Neural crest cell (in vitro differentiated cells): ENCODE measurements at places on chromosomes 7 and 10. TPM values are rescaled to one million over a fixed set of nuclear protein-coding genes. Genes with fewer than 3 reads are reported as not detected.

RSU1 gene
- 32.8 and 33.7 TPM in 2 replicates for total RNA-seq

KDM7A gene
- total RNA-seq = 4.9 and 5.2 TPM in 2 replicates

SPDYE5 gene
- total RNA-seq = not detected in 2 replicates

CRYGN gene
- 0.16 and 0.32 TPM in 2 replicates for total RNA-seq

CHAT gene
- 2.7 and 3.3 TPM in 2 replicates for total RNA-seq

SEMA4G gene
- 7.0 and 9.1 TPM in 2 replicates for total RNA-seq

RAB19 gene
- not detected in 2 replicates for total RNA-seq

ZPBP gene
- total RNA-seq = not detected in 2 replicates

DNA sequence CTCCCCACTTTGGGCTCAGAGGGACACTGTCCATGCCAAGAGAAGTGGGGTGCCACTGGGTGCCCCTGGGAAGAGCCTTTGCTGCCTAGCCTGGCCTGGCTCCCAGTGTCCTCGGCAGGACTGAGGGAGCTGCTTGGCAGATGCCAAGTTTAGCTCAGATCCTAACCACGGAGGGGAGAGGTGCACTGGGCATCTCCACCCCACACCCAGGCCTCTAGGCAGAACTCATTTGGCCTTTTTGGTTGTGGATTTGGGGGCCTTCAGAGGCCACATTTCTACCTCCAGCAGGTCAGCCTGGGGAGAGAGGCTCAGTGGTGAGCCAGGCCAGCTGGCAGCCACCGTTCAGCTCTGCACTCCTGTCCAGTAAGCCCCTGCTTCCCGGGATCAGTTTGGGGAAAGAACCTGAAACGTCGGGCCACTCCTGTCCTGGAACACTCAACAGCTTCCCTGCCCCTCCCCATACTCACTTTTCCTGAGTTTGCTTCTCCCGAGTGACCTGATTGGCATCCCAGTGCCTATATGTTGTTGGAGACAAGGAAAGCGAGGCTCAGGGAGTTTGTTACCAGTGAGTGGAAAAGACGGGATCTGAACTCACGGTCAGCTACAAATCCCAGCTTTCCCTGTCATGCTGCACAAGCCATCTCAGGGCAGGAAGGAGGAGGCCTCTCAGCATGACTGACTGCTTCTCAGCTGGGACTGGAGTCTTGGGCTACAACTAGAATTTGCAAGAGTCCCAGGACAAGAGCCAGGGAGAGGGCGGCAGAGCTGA, 11.2 kb upstream of the CXCL12 start:
- DNase-seq = no peak
- no peak overlapping the region for H3K27ac ChIP-seq
- H3K27me3 ChIP-seq = peaks cover 20% of the 10 kb centered on the region
- no peak overlapping the region for H3K4me3 ChIP-seq
- H3K36me3 ChIP-seq = no peaks in the 10 kb centered on the region

DNA sequence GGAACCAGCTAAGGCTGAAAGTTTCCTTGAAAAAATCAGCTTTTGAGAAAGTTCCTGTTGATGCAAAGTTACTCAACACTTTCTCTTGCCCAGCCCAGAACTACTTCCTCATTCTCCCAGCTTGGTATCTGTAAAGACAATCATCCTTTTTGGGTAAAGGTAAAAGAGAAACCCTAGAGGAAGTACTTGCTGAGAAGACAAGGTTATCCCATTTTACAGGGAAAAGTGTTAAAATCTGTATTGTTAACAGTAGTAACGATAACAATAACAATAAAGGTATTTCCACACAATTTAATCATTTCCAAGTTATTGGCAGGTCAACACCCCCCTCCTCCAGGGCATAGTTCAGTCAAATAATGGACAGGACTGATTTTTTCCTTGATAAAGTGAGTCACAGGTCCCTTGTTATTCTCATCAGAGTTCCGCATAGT, 2.4 kb downstream of the ALOX5 start:
- peaks cover 8% of the 10 kb centered on the region for H3K4me1 ChIP-seq
- DNase-seq = no peak
- H3K36me3 ChIP-seq = no peaks in the 10 kb centered on the region
- no peak overlapping the region for H3K4me3 ChIP-seq

- DNase-seq = no peak
- no peak overlapping the region for H3K27ac ChIP-seq
- peaks cover 6% of the 10 kb centered on the region for H3K36me3 ChIP-seq
- H3K4me3 ChIP-seq = no peak overlapping the region
- H3K27me3 ChIP-seq = peaks cover 99% of the 10 kb centered on the region
- no peaks in the 10 kb centered on the region for H3K4me1 ChIP-seq
These were observed 7.1 kb downstream of the TBX20 start for GRCh38 chr7:35246819-35247218.

DNA sequence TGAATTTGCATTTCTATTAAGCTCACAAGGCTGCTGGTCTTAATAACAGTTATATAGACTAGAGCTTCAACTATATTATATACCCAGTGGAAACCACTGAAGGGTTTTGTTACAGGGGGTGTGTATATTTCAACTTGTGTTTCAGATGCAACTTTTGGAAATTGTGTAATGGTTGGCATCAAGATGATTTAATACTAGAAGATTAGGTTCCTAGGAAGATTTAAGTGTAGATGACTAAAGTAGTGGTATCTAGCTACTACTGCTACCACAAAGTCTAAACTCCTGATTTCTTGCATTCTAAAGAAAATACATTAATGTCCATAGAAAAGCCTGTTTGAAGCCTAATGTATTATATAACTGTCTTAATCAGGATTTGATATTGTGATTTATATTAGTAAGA, 30.2 kb downstream of the AHR start:
- H3K4me3 ChIP-seq = no peak overlapping the region
- H3K4me1 ChIP-seq = no peaks in the 10 kb centered on the region
- DNase-seq = no peak
- no peak overlapping the region for H3K27ac ChIP-seq

GRCh38 chr10:103045961-103046360, 127.9 kb downstream of the CNNM2 start:
- no peaks in the 10 kb centered on the region for H3K27me3 ChIP-seq
- peaks cover 20% of the 10 kb centered on the region for H3K4me1 ChIP-seq
- no peak for DNase-seq
- H3K27ac ChIP-seq = no peak overlapping the region

DNA sequence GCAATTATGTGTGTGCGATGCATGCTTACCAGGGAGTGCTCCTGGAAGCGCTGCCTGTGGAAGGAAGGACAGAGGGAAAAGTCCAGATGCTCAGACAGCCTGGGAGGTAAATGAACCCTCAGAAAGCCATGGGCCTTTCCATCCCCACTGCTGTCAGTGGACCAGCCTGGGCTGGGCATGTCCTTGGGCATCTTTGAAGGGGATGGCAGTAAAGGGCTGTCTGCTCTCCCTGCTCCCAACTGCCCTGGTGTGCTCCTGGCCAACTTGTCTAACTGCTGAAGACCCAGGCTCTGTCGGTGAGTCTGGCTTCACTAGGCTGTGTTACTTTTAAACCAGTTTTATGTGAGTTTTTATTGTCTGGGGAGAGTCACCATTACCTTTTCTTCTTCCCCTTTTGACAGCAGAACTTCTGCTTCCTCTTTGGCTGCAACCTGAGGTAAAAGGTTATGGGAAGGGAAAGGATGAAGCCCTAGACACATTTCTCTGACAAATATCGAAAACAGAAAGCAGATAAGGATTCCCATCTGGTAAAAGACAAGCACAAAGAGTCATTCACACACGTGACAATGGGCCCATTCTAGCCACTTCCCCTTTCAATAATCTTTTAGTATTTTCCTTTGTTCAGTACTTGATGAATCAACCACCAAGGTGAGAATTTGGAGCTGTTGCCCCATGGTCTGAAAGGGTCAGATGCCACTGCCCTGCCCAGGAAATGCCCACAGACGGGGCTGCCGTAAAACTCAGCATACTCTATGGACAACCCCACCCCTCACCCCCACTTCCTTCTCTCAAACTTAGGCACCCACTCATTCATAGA, 27.6 kb upstream of the PIK3AP1 start:
- H3K27ac ChIP-seq = no peak overlapping the region
- no peak for DNase-seq
- H3K36me3 ChIP-seq = no peaks in the 10 kb centered on the region
- peaks cover 8% of the 10 kb centered on the region for H3K4me1 ChIP-seq

DNA sequence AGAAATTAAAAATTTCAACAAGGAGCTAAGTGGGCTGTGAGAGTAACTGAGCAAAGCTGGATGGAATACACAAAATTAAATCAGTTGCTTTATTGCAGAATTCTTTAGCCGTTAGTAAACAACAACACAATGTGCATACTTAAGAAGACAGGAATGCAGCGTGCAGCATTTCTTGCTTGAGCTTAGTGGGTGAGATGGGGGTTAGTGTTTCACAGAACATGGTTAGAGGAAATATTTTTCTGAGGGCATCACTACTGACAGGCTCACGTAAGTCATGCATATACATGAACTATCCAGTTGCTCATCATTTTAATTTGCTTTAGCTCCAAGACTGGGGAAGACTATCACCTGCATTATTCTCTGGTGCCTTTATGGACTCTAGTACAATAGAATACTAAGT, 80.8 kb downstream of the CD36 start:
- no peak overlapping the region for H3K27ac ChIP-seq
- H3K27me3 ChIP-seq = no peaks in the 10 kb centered on the region
- peaks cover 16% of the 10 kb centered on the region for H3K4me1 ChIP-seq

GRCh38 chr10:15433850-15434537, 62.9 kb upstream of the FAM171A1 start:
- peaks cover 12% of the 10 kb centered on the region for H3K4me1 ChIP-seq
- DNase-seq = peak; percentile 56
- H3K27me3 ChIP-seq = no peaks in the 10 kb centered on the region
- H3K36me3 ChIP-seq = no peaks in the 10 kb centered on the region

GRCh38 chr10:85635650-85636049, 730.9 kb downstream of the GRID1 start:
- H3K4me1 ChIP-seq = no peaks in the 10 kb centered on the region
- no peak for DNase-seq
- peak overlapping the region; percentile 57 for H3K27ac ChIP-seq
- no peak overlapping the region for H3K4me3 ChIP-seq
- H3K27me3 ChIP-seq = no peaks in the 10 kb centered on the region

- DNase-seq = no peak
- H3K27ac ChIP-seq = no peak overlapping the region
- H3K27me3 ChIP-seq = no peaks in the 10 kb centered on the region
- peaks cover 19% of the 10 kb centered on the region for H3K4me1 ChIP-seq
These were observed 117.5 kb upstream of the COL1A2 start for GRCh38 chr7:94277236-94277635.

- DNase-seq = no peak
- no peak overlapping the region for H3K27ac ChIP-seq
- peaks cover 25% of the 10 kb centered on the region for H3K27me3 ChIP-seq
These were observed 165.2 kb downstream of the HERPUD2 start for GRCh38 chr7:35529713-35530112.

DNA sequence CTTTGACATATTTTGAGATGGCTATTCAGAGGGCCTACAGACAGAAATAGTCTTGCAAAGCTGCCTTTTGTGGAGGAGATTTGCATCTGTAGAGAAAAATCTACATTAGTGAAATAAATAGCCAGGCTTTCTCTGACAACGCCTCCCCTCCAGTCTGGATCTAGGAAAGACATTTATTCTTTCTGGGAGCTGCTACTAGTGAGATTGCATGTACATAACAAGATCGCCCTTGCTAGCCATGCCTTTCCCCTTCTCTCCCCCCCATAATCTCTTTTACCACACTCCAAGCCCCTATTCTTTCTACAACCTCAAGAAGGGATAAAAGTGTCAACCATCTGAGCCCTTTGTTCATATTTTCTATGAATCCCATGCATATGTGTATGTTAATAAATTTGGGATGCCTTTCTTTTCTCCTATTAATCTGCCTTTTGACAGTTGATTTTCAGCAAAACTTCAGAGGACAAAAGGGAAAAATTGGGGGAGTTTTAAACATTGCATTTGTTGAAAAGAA, 194.2 kb downstream of the SNX13 start:
- H3K27me3 ChIP-seq = no peaks in the 10 kb centered on the region
- no peak for DNase-seq
- no peaks in the 10 kb centered on the region for H3K4me1 ChIP-seq
- H3K27ac ChIP-seq = no peak overlapping the region

DNA sequence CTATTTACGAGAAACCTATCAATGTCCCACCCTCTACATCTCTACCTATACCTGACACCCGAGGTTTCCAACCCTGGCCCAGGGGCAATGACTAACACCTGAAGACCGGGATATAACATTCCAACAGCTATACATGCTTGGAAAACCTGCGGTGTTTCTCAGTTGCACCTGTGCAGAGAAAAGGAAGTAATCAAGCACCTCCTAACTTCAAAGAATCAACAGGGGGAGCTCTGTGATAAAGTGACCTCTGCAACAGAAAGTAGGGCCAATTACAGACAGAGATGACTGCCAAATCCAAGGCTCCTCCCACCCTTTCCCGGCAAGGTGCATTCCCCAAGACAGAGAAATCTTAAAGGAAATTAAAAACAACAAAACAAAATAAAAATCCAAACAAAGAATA, 41.3 kb downstream of the CCDC6 start:
- no peak overlapping the region for H3K4me3 ChIP-seq
- H3K36me3 ChIP-seq = peaks cover 17% of the 10 kb centered on the region
- H3K27ac ChIP-seq = no peak overlapping the region
- H3K27me3 ChIP-seq = no peaks in the 10 kb centered on the region
- peaks cover 6% of the 10 kb centered on the region for H3K4me1 ChIP-seq

- H3K27ac ChIP-seq = no peak overlapping the region
- no peaks in the 10 kb centered on the region for H3K36me3 ChIP-seq
- no peak for DNase-seq
- H3K27me3 ChIP-seq = peaks cover 78% of the 10 kb centered on the region
- no peak overlapping the region for H3K4me3 ChIP-seq
- H3K4me1 ChIP-seq = no peaks in the 10 kb centered on the region
These were observed 80.4 kb upstream of the GPR26 start for GRCh38 chr10:123585477-123586445.

GRCh38 chr10:69220041-69220451, at the start of gene HKDC1:
Gene HKDC1 (plus strand): TSS chr10:69220332. CDS start chr10:69220436, 104 bp downstream.
- no peak within 1 kb of the TSS for H3K4me3 ChIP-seq
- peaks cover 10% of the 10 kb centered on the region for H3K4me1 ChIP-seq
- H3K27me3 ChIP-seq = peaks cover 3% of the 10 kb centered on the region
- no peaks in the 10 kb centered on the region for H3K36me3 ChIP-seq
- H3K27ac ChIP-seq = no peak within 1 kb of the TSS
